ENCODE measurements at places on chromosomes 6 and 20. TPM values are rescaled to one million over a fixed set of nuclear protein-coding genes. Genes with fewer than 3 reads are reported as not detected.

- DNase-seq, result no peak
These were observed 162.8 kb downstream of the SYNE1 start for GRCh38 chr6:152474354-152474753.

The OLIG3 gene
- not detected for total RNA-seq

The HSPA1L gene
- 1.1 TPM for total RNA-seq

DNA sequence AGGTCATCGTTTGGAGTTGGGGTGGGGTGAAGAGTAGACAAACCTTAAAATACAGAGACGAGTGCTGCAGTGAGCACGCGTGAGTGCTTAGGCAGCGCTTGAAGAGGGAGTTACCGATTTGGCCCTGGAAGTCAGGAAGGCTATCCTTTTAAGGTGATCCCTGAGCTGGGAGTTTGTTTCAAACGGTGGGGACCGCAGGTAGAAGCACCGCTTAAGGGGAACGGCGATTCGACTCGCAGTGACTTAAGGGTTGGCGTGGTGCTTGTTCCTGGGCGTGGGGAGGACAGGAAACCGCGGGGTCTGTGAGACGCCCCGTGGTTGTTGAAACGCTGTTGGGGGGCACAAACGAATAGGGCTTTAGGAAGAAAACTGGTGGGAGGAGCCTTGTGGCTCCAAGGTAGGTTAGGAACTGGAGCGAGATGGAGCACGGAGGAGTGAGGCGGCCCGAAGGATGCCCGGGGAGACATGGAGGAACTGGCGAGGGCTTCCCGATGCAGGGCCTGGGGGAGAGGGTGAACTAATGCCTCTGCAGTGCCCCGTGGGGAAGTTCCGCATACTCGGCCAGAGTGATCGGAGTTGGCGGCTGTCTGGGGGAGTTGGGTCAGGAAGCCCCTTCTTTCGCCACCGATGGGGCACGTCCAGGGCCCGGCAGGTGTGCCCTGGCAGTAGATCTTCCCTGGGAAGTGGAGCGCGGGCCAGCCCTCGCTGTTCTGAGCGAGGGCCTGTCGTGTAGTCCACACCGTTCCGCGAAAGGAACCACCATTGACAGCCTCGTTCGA lies 1.3 kb upstream of the CDYL start:
- DNase-seq, result no peak

DNA sequence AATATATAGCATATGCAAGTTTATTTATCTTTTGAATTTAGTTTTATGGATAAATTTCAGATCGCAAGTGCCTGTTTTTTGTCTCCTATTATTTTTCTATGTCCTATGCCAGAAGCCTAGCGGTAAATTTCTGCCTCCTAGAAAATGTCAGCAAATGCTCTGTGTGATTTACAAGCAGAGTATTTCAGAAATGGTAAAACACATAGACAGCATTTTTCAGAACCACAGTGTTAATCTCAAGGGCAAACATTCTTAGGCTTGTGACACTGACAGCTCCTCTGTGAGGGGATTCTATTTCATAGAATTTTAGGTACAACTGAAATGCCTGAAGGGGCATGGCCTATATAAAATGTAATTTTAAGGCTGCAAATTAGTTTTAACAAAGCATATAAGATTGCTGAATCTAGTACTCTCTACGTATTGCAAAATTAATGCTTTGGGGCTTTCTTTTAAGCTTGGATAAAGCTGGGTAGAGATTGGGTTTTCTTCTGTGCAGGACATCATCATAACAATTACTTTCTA lies 89.9 kb upstream of the PTCHD4 start:
- no peak for DNase-seq

- DNase-seq, result peak; percentile 72
These were observed 88.1 kb downstream of the YTHDF1 start for GRCh38 chr20:63127700-63128364.

- DNase-seq, result no peak
These were observed 32.8 kb upstream of the SPTLC3 start for GRCh38 chr20:12975833-12976608.

The NR2E1 gene
- not detected for total RNA-seq

- no peak for DNase-seq
These were observed 6.9 kb upstream of the MANBAL start for GRCh38 chr20:37282556-37282955.

DNA sequence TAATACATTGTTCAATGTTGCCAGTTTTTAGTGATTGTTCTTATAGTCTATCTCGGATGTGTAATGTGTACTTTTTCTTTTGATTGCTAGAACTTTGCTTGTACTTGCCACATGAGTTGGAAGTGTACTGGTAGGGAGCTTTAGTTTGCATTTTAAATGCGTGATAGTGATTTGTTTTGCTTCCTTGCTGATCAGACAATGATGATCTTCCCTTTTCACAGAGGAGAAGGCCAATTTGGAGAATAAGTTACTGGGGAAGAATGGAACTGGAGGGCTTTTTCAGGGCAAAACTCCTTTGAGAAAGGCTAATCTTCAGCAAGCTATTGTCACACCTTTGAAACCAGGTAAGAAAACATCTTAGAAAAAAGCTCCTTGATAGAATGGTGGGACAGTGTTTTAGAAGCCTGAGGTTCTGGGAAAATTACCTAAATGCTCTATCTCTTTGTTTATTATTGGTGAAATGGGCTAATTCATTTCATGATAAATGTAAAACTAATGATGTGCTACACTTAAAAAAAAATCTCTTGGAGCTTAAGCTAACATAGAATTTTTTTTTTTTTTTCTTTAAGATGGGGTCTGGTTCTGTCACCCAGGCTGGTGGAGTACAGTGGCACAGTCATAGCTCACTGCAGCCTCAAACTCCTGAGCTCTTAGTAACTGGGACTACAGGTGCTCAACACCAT lies 20.9 kb downstream of the TPX2 start:
- no peak for DNase-seq

GRCh38 chr6:123967905-123968304 lies 164.2 kb downstream of the NKAIN2 start:
- no peak for DNase-seq

GRCh38 chr6:29414588-29414987 lies at the start of gene OR12D1:
TSS of gene OR12D1 (plus strand) at chr6:29414928.
- no peak for DNase-seq

The GRM1 gene
- not detected for total RNA-seq

DNA sequence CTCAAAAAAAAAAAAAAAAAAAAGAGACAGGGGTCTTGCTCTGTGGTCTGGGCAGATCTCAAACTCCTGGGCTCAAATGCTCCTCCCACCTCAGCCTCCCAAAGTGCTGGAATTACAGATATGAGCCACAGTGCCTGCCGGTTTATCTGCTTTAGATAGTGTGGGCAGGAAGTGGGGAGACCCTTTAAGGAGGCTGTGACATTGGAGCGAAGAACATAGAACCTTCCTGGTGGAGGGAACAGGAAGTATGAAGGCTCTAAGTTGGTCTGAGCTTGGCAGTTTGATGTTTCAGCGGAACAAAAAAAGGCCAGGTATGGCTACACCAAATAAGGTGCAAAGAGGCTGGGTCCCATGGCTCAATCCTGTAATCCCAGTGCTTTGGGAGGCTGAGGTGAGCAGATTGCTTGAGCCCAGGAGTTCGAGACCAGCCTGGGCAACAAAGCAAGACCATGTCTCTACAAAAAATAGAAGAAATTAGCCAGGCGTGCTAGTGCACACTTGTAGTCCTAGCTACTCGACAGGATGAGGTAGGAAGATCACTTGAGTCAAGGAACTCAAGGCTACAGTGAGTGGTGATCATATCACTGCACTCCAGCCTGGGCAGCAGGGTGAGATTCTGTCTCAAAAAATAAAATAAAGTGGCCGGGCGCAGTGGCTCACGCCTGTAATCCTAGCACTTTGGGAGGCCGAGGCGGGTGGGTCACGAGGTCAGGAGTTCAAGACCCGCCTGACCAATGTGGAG lies 8.7 kb upstream of the ZMYND8 start:
- no peak for DNase-seq

GRCh38 chr20:36493801-36494114 lies 47.6 kb upstream of the MYL9 start:
- DNase-seq, result no peak

GRCh38 chr6:39048481-39049399 lies at the start of gene GLP1R:
TSS of gene GLP1R (plus strand) at chr6:39048781. CDS start at chr6:39048841, 60 bp downstream.
- peak; percentile 83 for DNase-seq

DNA sequence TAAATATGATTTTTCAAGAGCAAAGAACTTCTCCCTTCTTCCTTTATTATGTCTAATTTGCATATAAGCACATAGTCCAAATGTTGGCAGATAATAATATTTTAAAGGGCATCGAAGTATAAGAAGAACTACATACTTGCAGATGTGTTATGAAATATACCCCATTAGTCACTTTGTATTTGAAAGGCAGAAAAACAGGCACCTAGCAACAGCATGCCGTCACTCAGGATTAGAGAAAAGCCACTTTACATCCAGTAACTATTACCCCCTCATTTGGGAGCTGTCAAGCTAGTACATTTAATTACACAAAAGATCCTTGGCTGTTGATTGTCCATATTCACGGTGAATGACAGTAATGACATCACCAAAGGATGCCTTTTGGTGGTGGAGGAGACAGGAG lies 99.3 kb upstream of the ARMC2 start:
- DNase-seq, result no peak

DNA sequence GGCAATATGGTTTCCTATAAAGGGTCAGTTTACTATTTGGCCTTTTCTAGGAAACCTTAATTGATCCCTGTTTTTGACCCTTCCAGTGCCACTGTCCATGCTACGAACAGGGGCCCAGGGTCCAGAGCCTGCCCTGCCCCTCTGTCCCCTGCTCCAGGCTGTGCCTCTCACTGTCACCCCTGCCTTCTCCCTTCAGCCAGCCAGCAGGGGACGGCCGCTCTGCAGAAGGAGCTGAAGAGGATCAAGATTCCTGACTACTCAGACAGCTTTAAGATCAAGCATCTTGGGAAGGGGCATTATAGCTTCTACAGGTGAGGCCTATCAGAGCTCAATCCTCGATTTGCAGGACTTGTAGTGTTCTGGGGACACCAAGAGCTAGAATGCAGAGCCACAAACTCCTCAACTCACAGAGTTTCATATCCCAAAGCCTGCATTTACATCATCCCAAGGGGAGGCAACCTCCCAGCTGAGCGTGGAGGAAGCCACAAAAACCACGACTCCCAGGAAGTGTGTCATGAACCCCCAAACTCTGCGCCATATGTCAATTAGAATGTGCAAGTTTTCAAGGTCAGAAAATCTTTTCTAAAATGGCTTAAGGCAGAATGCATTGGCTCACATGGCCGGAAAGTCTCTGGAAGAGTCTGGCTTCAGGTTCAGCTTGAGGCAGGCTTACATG lies 3.6 kb downstream of the BPI start:
- no peak for DNase-seq

The DCDC2 gene
- total RNA-seq, result 1.0 TPM

GRCh38 chr6:109296971-109297372 lies 85.3 kb downstream of the CD164 start:
- no peak for DNase-seq

The ADGRB3 gene
- 8.9 TPM for total RNA-seq

- DNase-seq, result no peak
These were observed 24.7 kb upstream of the HDAC2 start for GRCh38 chr6:113995634-113996033.

The HNF4A gene
- total RNA-seq, result not detected

The CST2 gene
- not detected for total RNA-seq

DNA sequence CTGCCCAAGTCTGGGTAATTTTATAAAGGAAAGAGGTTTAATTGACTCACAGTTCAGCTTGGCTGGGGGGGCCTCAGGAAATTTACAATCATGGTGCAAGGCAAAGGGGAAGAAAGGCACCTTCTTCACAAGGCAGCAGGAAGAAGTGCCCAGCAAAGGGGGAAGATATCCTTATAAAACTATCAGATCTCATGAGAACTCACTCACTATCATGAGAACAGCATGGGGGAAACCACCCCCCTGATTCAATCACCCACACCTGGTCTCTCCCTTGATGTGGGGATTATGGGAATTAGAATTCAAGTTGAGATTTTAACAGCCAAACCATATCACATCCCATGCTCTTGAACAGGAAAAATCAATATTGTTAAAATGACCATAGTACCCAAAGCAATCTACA lies 215.2 kb upstream of the TAB2 start:
- DNase-seq, result no peak

DNA sequence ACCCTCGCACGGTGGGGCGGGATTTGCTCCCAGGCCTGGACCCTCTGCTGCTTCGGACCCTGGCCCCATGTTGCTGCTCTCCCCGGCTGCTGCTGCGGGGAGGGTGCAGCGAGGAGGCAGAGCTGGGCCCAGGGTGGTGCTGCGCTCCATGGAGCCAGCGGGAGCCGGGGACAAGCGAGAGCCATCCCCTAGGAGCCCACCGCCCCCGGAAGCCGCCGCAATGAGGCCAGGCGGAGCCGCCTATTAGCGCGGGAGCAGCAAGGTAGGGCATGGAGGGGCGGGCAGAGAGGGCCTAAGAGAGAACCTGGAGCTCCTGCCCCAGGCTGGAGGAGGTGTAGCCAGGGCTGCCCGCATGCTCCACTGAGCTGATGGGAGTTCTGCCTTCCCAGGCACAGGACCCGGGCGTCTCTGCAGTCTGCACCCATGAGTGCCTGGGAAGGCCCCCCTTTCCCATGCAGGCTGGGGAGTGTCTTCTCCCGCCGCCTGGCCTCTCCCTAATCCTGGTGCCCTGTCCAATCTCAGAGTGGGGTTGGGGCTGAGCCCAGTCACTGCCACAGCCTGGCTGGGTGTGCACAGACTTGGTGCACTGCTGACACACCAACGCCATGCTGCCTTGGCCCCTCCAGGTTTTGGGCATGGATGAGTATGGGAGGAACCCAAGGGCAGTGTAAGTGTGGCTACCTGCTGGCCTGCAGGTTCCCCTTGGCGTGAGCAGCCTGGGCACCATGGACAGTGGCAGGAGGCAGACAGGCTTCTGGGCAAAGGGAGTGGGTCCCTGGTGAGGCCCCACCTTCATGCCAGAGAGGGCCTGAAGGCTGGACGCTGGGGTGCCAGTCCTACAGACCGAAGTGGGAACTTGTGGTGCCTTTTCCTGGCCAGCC lies 360.6 kb upstream of the MAP3K7 start:
- no peak for DNase-seq

DNA sequence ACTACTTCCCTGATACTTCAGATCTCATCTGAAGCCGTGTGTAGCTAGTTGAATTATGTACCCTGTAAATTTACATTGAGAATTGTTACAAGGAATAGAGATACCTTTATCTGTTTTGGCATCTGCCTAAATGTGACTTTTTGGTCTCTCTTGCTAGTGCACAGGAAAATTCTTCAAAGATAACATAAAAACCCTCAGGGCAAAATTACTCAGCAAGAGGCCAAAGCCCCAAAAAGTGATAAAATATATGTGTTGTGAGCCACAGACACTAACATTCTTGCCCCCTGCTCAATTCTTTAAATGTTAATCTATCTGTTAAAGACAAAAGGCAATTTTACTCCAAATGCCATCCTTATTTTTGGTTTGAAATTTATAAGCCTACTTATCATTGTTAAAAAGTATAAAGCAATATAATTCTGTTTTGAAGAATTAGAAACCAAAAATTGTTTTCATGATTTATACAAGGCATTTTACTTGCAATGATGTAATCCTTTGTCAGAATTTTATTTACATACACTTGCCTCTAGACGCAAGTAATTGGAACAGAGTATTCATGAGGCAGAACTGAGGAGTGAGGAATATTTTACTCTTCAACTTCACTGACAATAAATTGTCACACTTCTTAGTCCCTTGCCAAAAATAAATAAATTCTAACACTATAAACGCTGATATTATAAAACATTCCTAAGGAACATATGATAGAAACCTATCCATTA lies 186.2 kb downstream of the EPM2A start:
- no peak for DNase-seq

Measured in osteocyte (in vitro differentiated cells).